ENCODE measurements at places on chromosomes 5 and 9.

DNA sequence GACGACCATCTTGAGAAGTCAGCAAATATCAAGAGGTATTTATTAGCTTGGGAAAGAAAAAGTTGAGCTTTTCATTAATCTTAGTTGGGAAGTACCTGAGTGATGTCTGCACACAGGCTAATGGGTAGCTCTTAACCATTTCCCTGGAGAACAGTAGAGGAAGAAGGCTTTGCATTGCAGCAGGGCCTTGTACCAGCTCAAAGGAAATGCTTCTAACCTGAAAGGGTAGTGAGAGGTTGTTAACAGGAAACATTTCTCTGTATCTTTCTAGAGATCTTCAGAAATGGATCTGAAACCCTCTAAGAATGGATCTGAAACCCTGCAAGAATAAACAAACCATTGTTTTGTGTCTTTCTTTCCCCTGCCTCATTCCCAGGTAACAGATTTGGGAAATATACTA is 393.3 kb downstream of the PLK2 start:
- DNase-seq: no peak

GRCh38 chr5:170894665-170895064 is 32.8 kb downstream of the RANBP17 start:
- DNase-seq: no peak

DNA sequence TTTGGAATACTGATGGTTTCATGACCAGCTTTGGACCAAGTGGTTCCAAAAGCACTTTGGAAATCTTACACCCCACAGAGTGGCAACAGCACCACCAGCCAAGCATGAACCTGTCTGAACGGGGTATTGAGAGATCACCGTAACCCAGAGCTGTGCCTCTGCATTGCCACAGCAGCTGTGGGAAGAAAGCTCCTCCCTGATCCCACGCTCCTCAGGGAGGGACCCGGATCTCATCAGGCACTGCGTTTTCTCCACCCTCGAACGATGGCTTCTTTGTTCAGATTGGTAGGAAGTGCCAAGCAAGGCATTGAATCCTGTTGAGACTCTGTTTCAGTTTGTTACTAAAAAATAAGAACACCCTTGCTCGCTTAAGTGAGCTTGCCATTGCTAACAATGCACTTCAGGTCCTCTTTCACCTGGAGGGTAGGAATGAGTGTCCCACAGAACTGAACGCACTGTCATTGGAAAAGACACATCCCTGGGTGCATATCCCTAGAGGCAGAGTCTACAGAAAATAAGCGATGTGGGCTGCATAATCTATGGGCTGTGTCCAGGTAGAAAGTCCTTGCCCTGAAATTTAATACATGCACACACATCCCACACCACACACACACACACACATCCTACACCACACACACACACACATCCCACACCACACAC is 118.0 kb upstream of the ICE1 start:
- DNase-seq: no peak

- no peak for DNase-seq
Measured at GRCh38 chr9:12640016-12640587, 53.1 kb upstream of the TYRP1 start.

- DNase-seq: no peak
Measured at GRCh38 chr9:105712773-105713172, 18.4 kb downstream of the TMEM38B start.

DNA sequence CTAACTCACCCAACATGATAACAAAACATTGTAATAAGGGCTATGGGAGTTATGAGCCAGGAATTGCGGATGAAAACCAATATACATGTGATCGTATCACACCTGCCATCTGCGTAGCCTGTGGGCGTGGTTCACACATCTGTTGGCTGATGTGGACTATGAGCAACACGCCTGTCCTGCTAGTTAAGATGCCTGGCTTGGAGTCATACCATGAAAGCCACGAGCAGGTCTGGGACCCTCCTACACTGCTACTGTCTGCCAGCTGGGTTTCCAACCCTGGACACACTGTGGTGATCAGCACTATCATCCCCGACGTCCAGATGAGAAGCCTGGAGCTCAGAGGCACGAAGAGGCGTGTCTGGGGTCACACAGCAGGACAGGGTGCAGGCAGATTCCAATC is 40.2 kb downstream of the STK10 start:
- DNase-seq: no peak

GRCh38 chr5:124397317-124397716 is 349.1 kb downstream of the ZNF608 start:
- no peak for DNase-seq

DNA sequence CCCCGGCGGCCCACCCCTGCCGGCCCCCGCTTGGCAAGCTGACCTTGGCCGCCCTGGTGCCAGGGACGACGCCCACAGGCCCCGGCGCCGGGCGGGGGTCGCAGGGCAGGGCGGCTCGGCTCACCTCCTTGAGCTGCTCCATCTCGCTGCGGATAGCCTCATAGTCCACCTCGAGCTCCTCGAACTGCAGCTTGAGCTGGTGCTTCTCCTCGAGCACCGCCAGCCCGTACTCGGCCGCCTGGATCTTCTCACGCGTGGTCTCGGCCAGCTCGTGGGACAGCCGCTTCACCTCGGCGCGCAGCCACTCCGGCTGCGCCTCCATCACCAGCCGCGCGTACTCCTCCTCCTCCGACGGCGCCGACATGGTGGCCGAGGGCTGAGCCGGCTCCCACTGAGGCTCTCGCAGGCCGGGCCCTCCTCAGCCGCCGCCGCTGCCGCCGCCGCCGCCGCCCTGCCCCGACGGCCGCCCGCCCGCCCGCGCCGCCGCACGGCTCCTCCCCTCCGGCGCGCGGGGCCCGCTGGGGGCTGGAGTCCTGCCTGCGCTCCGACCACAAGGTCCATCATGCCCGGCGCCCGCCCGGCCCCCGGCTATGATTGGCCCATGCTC is at the start of gene BICD2:
Gene BICD2 (minus strand): TSS at position 453 of the 607 bp plus-strand sequence. CDS start 89 bp downstream, at position 364.
- DNase-seq: no peak

DNA sequence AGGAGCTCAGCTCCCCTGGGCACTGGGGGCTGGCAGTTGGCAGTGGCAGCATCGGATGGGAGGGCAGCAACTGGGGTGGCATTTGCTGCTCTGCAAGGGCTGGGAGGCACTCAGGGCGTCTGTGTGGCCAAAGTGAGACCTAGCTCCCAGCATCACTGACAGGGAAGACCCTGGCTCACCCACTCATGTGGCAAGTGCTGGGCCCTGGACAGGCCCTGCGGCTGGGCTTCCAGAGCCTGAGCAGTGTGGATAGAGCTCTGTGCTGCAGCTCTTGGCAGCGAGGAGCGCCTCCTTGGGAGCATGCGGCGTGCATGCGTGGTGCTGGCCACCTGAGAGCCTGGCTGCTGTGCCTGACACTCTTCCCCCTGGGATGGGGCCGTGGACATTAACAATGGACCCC is 10.2 kb downstream of the CEP72 start:
- no peak for DNase-seq

- DNase-seq: no peak
Measured at GRCh38 chr5:142478113-142478512, 153.3 kb upstream of the SPRY4 start.

GRCh38 chr9:36992501-36993316 is 41.4 kb downstream of the PAX5 start:
- no peak for DNase-seq
